ENCODE measurements at places on chromosomes 4 and X.

DNA sequence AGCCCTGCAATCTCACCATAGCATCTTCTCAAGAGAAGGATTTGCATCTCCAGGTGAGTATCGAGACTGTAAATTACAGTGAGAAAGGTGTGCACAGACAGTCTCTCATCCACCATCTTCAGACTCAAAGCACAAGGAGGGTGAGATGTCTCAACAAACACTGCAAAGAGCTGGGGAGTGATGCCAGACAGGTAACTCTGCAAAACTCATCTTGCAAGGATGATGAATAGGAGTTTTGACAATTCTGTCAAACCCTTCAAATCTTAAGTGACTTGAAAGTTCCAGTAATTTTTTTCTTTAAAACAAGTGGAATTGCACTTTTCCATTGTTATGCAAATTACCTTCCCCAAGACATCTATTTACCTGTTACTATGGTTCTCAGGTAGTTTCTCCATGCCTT is 277.2 kb upstream of the VCX3A start:
- no peak for DNase-seq

GRCh38 chr4:27081675-27082586 is 221.3 kb downstream of the STIM2 start:
- DNase-seq: no peak

- DNase-seq: no peak
These were observed 115.8 kb upstream of the DDIT4L start for GRCh38 chr4:100306018-100306417.

- DNase-seq: no peak
These were observed 374.7 kb downstream of the ANKRD50 start for GRCh38 chr4:124337874-124338273.

DNA sequence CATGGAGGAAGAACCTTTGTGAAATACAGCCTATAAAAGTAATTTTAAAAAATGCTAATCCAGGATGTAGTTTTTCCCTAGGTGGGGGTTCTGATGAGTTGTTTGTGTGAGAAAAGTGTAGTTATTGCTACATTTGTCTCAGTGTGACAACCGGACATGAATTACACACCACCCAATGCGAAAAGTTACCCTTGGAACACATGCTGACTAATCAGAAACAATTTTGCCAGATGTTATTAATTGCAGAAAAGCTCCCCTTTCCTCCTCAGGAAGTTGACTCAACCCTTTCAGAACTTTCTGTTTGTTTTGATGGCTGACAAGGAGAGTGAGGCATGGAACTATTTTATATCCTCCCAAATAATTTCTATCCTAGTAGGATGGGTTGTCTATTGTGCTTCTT is 38.1 kb upstream of the EDA2R start:
- no peak for DNase-seq

DNA sequence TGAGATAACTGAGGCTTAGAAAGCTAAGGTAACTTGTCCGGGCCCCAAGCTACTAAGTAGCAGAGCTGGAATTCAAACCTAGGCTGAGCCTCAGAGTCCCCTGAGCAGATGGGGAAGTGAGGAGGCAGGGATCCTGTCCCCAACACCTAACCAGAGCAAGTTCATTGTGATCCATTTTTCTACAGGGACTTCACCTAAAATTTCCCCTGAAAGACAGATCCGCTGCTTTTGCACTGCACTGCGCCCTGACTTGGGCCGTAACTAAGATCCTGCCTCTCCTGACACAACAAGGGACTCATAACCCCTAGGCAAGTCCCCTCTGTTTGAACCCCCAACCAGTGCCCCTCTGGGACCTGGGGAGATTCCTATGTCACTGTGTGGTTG is 25.6 kb upstream of the MTM1 start:
- DNase-seq: no peak

DNA sequence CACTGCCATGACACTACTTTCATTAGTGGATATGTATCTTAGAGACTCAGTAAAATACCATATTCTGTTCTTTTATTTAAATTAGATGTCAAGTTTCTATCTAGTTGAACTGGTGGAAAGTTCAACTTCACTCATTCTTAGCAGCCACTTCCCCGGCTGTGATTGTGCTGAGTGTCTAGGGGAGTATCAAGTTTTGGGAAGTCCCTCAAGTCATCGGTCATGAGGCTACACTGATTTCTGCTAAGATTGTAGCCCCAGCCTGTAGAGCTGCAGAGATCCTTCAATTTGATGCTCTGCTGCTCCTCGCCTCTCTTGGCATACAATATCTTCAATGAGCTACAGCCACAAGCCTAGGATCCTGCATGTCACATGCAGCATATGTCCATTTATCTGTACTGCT is 53.9 kb downstream of the DMP1 start:
- DNase-seq: no peak

DNA sequence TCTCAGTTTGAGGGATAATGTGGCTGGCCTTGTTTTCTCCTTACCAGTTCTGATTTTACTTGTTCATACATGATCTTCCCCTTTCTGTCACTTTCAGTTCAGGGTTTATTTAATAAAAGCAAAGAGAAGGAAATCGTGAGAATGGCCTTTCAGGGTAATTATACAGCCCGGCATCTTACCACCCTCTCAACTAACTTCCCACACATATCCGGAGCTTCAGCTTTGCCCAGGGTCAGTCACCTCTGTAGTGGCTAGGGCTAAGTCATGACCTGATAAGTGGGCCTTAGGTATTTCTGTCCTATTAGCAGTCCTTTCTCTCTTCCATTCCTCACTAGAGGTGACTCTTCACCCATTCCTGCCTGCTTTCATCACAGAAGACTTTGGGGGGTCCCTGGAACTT is 15.8 kb downstream of the TRPC5 start:
- DNase-seq: no peak

DNA sequence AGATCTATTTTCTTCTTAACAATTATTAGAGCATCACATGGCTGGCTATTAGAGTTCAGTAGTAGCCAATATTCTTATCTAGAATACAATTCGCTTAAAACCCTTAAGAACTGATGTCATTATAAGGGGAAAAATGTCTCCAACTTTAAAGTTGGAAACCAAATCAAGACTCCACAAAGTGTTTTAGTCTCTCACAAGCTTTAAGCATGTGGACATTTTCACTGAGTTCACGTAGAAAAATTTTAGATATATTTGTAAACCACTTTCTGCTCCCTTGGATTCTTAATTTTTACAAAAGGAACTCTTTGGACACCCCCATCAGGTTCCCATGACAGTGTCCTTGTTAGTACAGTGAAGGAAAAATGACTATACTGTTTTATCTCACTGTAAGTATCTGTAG is 123.9 kb upstream of the NAP1L5 start:
- DNase-seq: no peak

- DNase-seq: no peak
These were observed 106.2 kb downstream of the PRRG1 start for GRCh38 chrX:37455381-37455780.

DNA sequence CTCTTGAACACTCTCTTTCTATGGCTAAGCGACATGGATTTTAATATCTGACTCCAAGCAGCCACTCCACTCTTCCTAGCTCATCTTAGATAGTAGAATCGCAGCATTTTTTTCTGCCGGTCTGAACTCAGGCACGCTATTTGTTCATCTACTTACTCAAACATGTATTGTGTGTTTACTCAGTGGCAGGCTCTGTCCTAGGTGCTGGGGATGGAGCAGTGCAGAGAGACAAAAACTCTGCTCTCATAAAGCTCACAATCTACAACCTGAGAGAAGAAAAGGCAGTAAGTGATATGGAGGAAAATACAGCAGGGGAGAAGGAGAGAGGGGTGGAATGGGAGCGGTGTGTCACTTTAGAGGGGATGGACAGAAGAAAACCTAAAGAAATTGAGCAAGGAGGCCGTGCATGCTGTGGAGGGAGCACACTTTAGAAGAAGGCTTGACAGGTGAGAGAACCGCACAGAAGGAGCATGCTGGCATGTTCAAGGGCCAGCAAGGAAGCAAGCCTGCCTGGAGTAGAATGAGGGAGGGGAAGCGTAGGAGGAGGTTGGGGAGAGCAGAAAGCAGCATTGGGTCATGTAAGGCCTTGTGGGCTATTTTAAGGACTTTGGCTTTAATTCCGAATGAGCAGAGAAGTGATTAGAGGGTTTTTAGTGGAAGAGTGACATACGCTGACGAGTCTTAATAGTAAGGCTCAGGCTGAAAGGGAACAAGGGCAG is 132.0 kb downstream of the ANK2 start:
- no peak for DNase-seq

DNA sequence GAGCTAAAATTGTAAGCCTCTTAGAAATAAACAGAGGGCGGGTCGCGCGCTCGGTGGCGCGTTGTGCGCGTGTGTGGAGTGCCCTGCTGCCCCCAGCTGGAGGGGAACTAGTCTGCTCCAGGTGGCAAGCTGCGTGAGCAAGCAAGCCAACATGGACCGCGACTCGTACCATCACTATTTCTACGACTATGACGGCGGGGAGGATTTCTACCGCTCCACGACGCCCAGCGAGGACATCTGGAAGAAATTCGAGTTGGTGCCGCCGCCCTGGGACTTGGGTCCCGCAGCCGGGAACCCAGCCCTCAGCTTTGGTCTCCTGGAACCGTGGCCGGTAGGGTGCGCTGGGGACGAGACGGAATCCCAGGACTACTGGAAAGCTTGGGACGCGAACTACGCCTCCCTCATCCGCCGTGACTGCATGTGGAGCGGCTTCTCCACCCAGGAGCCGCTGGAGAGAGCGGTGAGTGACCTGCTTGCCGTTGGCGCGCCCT is 66.1 kb downstream of the DNAAF6 start:
- peak; percentile 18 for DNase-seq

- DNase-seq: no peak
These were observed 118.7 kb downstream of the ZIC3 start for GRCh38 chrX:137684591-137684990.

GRCh38 chr4:151052785-151053184 is 37.7 kb upstream of the LRBA start:
- DNase-seq: no peak

DNA sequence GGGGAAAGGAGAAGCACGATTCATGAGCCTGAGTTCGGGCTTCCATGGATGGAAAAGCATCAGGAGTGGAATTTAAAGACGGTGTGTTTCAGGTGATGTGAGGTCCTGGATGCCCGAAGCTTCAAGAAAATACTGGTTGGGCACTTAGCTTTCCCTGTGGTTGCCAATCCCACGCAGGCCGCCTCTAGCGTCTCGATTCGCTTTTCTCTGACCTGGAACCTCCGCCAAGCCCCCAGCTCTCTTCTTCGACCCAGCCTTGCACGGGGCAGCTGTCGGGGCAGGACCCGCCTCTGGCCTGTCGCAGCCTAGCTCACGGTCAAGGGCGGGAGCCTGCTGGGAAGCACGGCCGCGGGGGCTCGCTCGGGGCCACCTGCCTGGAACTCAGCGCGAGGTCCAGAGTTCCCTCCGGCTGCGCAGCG is 308 bp upstream of the TLR2 start:
- no peak for DNase-seq

All from CD4-positive, alpha-beta T cell treated with Interleukin-17A for 4 hours (primary cell).